ENCODE measurements at places on chromosomes 7 and 10.

DNA sequence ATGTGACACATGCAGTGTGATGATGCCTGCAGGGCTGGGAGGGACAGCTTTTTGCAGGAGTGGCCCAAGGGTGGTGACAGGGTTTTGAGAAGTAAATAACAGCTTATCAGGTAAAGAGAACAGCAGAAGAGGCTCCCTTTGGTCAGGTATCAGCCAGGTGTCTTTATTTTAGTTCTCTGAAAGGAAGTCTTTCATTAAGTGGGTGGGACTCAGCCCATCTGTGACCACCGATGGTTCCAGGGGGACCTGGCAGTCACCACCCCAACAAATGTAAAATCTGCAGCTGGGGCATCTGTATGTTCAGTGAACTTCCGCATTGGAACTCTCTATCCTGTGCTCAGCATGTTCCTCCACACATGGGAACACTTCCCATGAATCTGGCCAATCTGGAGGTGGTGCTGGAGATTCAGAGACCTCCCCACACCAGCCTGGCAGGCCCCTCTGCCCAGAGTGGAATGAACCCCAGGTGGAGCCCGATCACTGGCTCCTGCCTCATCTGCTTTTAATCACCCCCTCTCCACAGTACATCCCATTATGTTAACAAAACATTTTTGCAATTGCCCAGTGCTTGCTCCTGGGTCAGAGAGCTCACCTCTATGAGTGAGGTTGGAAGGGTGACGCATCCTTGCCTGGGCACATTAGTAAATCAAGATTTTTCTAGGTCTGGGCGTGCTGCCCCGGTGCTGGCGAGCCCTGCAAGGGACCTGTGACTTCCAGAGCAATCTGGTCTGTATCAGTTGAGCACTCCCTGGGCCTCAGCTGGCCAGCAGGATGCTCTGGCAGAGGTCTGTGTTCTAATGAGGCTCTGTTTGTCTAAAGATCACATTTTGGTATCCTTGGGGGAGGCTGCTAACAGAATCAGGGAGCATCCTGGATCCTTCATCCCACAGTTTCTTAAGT, 140.4 kb upstream of the GDF10 start:
- no peak for DNase-seq

GRCh38 chr7:16356301-16356958, 64.9 kb downstream of the CRPPA start:
- no peak for DNase-seq

- DNase-seq = no peak
Observed at GRCh38 chr7:106416430-106416829, 131.6 kb upstream of the NAMPT start.

DNA sequence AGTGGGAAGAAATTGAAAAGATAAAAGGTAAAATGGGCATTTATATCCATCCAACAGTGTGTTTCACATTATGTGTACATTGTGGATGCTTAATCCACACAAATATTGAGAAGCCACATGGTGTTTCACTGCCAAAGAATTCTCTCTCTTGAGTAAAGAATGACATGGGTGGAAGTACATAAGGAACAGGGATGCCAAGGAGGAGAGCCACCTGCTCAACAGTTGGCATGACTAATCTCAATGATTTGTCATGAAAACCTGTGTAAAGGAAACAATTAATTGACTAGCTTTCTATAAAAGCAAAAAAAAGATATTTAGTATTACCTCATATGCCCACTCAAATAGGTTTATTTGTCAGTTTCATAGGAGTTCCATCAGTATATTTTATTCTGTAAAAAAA, 43.1 kb downstream of the MAGI2 start:
- DNase-seq = no peak
